Subcutaneous preadipocyte (primary cell): ENCODE measurements at places on chromosomes 12 and 14. TPM values are rescaled to one million over a fixed set of nuclear protein-coding genes. Genes with fewer than 3 reads are reported as not detected.

Gene VASH1
- total RNA-seq: 1.8 and 2.5 TPM in 2 replicates

Gene DHRS2
- 0.37 and 0.39 TPM in 2 replicates for total RNA-seq

Gene KIF21A
- total RNA-seq: 6.2 and 10.6 TPM in 2 replicates

Gene GSG1
- 1.6 and 2.9 TPM in 2 replicates for total RNA-seq

Gene EXOC3L4
- total RNA-seq: not detected in 2 replicates

Gene RERGL
- total RNA-seq: not detected in 2 replicates

Gene TEP1
- total RNA-seq: 16.5 and 20.1 TPM in 2 replicates

Gene DPY19L2
- 0.37 and 1.6 TPM in 2 replicates for total RNA-seq

Gene BTG1
- 14.0 and 17.8 TPM in 2 replicates for total RNA-seq

Gene CMKLR1
- total RNA-seq: 7.0 and 9.0 TPM in 2 replicates
